ENCODE measurements at places on chromosomes 1 and 21.

DNA sequence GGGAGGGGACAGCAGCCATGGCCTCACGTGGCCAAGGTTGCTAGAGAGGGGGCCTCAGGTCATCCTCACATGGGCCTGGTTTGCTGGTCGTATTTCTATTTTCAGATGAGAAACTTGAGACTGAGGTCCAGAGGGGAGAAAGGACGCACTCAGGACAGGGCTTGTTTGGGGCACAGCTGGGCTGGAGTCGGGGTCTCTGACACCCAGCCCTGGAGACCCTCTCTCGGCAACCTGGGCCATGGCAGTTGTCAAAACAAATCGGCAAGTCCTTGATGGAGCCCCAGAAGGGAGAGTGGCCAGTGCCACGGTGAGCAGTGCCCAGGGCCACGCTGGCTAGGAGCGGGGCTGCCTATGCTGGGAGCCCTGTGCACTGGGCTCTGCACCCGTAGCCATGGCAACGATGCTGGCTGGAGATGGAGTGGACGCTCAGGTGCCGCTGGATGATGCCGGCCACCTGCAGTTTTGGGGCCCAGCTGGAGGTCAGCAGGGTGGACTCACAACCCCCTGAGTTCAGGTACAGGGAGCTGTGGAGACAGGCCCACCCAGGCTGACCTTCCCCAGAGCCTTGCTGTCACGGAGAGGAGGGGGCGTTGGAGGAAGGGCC is 11.1 kb downstream of the LRRC3 start:
- DNase-seq = no peak

DNA sequence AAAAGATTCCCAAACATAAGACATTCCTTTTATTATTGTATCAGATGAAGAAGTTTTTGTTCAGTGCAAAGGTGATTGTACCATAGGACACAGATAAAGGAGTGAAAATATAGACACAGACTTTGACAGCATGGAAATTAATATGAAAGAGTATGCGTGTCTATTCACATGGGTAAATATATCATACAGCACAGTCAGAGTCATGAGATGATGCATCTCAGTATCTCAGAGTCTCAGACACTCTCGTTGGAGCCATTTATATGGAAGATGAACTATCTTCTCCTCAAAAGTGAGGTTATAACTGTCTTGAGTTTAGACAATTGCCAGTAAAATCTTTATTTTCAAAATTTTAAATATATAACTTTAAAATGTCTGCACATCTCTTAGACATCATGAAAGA is 158.4 kb upstream of the C8B start:
- DNase-seq = no peak

GRCh38 chr1:22056936-22057335 is 4.4 kb downstream of the CDC42 start:
- DNase-seq = no peak

DNA sequence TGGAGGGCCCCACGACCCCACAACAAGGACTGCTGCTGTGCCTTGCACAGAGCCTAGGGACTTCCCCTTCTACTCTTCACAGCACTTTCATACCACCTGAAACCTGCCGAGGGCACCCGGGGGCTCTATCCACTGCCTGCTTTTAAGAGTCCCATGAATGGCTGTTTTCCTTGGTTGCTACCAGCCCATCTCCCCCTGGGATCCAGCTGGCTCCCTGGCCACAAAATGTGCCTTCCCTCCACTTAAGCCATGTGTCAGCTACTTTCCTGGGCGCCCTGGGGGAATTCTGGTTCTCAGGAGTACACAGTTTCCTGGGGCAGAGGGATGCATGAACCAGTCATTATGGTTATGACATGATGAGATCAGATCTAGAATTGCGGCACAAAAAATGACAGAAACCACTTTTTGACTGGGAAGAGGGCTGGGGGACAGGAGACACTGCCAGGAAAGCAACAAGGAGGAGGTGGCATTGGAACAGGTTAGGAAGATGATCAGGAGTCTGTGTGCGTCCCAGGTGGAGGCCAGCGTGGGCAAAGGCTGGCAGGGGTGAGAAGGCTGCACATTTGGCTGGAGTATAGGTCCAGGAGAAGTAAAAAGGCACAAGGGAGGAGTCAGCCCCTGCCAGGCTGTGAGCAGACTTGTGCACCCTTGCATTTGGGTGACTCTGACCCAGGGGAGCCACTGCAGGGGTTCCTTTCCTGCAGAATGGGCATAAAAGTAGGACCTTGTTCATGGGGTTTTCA is 3.2 kb upstream of the TNFRSF8 start:
- DNase-seq = no peak

GRCh38 chr1:183272390-183272848 is 86.4 kb downstream of the LAMC2 start:
- no peak for DNase-seq

GRCh38 chr1:183443011-183443410 is 24.8 kb upstream of the NMNAT2 start:
- no peak for DNase-seq

- no peak for DNase-seq
These were observed 4.0 kb downstream of the ZBTB7B start for GRCh38 chr1:155006601-155007101.

DNA sequence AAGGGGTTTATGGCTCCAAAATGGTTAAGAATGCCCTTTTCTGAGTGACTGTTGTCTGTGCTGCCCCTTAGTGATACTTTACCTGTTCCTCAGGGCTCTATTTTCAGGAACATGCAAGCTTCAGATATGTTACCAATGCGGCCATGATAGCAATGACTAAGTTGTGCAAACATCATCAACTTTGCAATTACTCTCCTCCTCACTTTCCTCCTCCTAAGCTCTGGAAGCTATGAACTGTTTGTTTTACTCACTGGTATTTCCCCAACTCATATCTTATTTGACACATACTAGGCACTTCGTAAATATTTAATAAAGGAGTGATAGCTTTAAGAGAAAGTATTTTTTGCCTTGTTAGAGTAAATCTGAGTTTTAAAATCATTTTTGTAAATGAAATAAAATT is 53.8 kb downstream of the RWDD3 start:
- DNase-seq = no peak

- no peak for DNase-seq
These were observed 5.6 kb downstream of the AK4 start for GRCh38 chr1:65153635-65154034.

- no peak for DNase-seq
These were observed 74.1 kb downstream of the CD46 start for GRCh38 chr1:207825719-207826556.

- no peak for DNase-seq
These were observed 35.3 kb downstream of the RERE start for GRCh38 chr1:8782001-8782620.

GRCh38 chr1:181148636-181149035 is 60.1 kb downstream of the IER5 start:
- DNase-seq = no peak

DNA sequence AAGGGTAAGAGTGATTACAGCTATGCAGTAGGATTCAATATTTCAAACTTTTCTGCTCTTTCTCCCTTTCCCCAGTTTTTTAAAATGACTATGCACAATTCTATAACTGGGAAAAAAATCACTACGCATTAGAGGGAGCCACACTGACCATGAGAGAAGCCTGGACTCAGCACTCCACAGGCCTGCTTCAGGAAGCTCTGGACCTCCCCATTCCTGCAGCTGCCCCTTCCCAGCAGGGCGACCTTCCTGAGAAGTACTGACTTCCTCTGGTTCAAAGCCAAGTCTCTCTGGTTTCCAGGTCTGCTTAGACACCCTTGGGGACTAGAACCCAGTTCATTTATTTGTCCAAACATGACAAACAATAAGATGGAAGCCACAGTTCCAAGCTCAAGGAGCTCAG is 42.0 kb upstream of the CLSTN1 start:
- DNase-seq = no peak

DNA sequence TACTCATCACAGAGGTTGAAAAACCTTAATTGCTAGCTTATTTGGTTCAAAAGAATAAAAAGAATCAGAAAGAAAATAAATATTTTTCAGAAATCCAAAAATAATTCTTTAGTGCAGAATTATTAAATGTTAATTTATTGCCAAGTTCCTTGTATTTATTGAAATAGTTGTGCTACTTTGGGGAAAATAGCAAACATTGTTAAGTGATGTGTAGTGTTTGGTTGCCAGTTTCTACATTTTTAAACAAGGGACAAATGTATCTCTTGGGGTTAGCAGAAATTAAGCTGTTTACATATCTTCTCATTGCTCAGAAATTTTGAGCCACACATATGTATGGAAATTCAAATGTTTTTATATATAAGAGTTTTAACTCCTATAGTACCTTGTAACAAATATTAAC is 775.0 kb downstream of the USP25 start:
- no peak for DNase-seq

- no peak for DNase-seq
These were observed 43.9 kb upstream of the PWP2 start for GRCh38 chr21:44063151-44063912.

DNA sequence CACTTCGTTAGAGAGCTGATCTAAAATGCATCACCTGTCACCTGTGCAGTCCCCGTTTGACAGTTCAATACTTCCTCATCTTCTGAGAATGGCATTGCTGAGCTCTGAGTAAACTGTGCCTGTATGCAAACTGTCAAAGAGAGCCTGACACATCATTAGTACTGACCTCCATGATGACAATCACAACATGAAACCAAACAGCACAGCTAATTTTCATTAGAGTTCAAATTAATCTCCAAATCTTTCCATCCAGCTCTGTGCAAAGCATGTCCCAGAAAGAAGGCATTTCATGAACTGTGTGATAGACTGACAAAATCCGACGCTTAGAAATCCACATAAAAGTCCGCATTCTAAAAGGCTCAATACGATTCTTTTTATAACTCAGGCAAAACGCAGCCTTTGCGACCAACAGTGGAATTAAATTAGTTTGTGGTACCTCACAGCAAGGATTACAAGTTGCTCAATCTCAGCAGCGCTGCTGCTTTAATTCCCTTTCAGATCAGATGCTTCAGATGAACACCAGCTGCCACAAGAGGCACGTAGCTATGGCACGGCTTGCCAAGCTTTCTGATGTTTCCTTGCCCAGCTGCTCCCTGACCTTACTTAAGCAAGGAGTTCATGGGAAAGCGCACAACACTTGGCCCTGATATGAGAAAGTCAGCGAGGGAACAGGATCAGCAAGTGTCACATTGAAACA is 765.5 kb upstream of the PRMT6 start:
- DNase-seq = peak; percentile 10

GRCh38 chr1:1310476-1311053 is 2.2 kb downstream of the PUSL1 start:
- no peak for DNase-seq

DNA sequence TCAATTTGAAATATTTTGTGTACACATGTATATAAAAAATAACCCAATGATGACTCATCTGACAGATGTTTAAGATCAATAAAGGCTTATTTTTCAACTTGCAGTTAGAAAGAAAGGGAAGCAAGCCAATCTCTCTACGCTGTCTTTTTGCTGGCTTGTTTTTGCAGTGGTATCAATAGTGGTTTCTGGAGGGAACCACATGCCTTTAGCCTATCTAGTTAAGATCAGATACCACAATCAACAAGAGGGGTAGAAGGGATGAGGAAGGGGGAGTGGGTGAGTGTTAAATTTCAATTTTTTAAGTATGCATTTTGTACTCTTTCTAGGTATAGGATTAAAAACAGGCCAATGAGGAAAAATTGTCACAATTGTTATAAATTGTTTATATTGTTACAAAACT is 276.2 kb downstream of the KCNH1 start:
- DNase-seq = no peak

- DNase-seq = peak; percentile 44
These were observed 40.1 kb upstream of the MYSM1 start for GRCh38 chr1:58739856-58740466.

- DNase-seq = no peak
These were observed 55.9 kb upstream of the SAMD13 start for GRCh38 chr1:84245563-84245962.

GRCh38 chr1:76238094-76238628 is 163.6 kb downstream of the ST6GALNAC3 start:
- DNase-seq = no peak

- no peak for DNase-seq
These were observed 3.6 kb upstream of the SYT6 start for GRCh38 chr1:114157275-114157660.

DNA sequence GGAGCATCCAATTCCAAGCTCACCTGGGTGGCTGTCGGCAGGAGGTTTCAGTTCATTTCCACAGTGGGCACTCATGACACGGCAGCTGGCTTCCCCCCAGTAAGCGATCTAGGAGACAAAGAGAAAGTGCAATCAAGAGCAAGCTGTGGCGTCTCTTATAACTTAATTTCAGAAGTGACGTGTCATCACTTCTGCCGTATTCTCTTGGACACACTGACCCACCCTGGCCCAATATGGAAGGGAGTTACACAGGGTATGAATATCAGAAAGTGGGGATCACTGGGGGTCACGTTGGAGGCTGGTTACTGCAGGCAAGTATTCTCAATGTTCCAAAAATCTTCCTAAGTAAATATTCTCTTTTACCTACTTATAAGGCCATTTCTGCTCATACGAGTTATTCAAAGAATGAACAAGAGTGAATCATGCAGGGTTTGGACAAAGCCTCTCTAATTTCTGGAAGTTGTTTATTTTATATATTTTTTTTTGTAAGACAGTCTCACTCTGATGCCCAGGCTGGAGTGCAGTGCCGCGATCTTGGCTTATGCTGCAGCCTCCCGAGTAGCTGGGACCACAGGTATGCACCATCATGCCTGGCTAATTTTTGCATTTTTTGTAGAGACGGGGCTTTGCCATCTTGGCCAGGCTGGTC is 46.5 kb upstream of the GREM2 start:
- DNase-seq = no peak

DNA sequence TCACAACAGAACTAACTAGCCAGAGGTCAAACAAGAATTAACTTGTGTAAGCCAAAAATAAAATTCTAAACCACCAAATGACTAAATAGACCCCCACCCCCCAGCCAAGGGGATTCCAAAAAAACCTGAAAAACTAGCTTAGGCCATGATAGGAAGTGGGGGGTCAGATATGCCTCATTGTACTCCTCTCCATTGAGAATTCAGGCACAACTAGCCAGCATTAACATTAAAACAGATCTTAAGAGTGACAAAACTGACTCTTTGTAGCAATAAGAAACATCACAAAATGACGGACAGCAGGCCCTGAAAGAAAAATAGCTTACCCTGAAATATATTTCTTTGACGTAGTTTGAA is 103.0 kb upstream of the ETV3 start:
- DNase-seq = no peak

DNA sequence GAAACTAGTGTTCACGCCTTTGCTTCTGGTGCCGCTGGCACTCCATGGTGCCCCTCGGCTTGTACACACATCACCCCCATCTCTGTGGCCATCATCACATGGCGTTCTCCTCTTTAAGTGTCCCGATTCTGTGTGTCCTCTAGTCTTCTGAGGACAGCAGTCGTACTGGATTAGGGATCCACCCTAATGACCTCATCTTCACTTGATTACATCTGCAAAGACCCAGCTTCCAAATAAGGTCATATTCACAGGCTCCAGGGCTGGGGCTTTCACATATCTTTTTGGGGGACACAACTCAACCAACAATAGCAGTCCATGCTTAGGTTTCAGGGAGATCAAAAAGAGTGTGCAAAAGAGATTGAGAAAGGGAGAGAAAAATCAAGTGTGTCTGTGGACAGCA is 64.9 kb downstream of the HLCS start:
- no peak for DNase-seq

- DNase-seq = no peak
These were observed 7.8 kb downstream of the ADAMTS4 start for GRCh38 chr1:161190962-161191521.

- DNase-seq = no peak
These were observed 51.7 kb downstream of the SLC16A1 start for GRCh38 chr1:112904071-112904830.

Data from NCI-H1092 treated with DMSO at 0.1 percent for 48 hours (cell line).